ENCODE measurements at places on chromosomes 1 and 21.
A peak's percentile ranks its signal among the peaks of the same experiment; 100 is the strongest.

DNA sequence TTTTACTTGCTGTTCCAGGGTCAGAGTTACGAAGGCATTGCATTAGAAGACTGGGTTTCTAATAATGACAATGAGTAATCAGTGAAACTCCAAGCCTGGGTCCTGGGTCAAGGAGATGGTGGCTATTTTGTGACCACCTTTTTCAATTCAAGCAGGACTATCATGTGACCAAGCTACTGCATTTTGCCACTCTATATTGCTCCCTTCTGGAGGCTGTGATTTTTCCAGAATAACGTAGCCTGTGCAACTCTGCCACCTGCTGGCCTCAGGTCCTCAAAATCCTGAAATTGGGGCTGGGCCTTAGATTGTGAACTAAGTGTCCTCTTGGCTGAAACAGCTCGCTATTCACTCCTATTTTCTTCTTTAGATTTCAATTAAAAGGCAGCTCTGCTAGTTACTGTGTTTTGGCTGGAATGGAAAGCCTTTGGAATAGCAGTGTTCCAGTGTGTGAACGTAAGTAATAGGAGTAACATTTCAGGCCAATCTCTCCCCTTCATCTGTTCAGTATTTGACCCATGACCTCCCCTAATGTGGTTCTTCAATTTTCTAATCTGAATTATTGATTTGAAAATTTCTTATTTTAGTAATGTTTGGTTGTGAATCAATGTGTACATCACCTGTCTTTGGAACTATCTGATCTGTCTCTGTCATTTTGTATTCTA lies 52.9 kb upstream of the CD46 start:
- DNase-seq: no peak

DNA sequence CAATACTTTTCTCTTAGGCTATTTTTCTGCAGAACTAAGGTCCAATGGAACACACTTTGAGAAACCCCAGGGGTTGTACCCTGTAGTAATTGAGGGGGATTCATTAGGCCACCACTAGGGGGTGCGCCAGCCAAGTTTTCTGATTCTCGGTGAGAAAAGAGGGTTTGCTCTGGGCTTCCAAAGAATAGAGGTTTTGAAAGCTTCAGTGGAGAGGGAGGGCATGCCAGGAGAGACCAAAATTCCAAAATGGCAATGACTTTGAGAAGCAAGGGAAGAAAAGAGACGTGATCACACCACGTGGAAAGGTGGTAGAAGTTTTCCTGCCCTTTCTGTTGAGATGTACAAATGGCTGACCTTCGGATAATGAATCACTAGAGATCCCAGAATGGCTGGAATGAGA lies 323.3 kb downstream of the RPS6KC1 start:
- DNase-seq: peak; percentile 25

GRCh38 chr21:30349572-30349971 lies 1.2 kb upstream of the KRTAP23-1 start:
- DNase-seq: no peak

DNA sequence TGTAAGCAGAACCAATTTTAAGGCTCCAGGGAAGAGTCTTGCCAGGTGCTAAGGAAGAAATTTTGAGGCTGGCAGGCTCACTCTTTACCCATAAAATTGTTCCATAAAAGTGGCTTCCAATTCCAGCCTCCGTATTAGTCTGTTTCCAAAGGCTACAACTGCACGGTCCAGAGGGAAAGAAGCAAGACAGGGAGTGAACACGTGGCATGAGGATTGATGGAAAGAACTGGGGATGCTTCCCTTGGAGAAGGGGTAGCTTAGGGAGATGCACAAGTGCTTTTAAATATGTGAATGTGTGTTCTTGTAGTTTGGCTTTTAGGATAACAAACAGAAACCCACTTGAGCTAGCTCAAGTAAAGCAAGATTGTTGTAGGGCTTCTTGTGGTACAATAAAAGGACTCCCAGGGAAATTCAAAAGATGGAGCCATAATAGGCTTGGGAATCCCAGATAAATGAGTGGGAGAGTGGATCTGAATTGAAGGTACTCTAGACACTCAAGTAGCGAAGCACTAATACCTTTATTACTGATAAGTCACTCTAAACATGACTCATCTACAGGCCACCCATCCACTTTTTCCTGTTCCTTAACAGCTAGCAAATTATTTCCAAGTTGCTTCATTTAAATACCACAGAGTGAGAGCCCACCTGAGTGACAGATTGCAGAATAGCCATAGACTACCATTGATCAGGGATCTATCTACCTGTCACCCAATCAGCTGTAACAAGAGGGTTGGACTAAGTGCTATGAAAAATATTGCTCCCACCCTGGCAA lies 34.8 kb upstream of the NPL start:
- no peak for DNase-seq

DNA sequence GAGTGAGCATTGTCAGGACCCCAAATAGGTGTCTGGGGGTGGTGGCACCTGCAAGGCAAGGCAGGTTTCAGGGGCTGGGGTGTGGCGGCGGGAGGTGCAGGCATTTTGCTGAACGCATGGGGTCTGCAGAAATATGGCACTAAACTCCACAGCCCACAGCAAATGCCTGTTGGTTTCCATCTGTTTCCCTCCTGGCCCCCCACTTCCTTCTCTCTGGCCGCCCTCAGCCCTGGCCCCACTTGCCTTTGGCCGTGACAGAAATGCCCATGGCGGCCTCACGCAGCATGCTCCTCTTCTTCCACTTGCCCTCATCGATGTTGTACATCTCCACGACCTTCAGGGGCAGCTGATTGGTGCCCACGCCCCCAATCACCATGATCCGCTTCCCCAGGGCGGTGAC lies 13.7 kb downstream of the KLHDC8A start:
- DNase-seq: no peak

DNA sequence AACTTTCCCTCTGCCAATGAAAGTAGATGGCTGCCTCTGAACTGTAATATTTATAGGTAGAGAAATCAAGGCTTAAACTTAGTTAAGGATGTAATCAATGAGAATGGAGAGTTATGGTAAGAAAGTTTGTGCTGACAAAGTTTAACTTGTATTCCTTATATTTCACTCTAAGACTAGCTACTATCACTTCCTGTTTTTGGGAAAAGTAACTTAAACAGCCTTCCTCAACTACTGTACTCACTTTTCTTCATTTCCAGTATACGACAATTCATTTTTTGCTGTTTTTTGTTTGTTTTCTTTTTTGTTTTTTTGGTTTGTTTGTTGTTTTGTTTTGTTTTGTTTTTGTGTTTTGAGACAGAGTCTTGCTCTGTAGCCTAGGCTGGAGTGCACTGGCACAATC lies 3.7 kb downstream of the RGS18 start:
- no peak for DNase-seq

DNA sequence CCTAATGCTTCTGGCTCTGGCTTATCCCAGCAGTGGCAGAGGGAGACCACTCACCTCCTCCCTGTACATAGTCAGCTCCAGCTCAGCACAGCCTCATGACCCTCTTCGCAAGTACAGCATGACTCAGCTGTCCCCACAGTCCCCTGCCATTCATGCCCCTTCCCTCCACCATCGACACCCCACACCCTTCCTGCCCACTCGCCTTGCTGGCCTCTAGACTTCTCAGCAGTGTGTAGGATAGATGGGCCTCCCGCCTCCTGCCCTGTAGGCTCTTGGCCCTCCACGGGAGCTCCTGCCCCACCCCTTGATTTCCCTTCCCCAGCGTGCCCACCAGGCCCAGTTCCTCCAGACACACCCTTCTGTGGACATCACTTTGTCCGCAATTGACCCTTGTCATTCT lies 9.8 kb downstream of the NPR1 start:
- no peak for DNase-seq

DNA sequence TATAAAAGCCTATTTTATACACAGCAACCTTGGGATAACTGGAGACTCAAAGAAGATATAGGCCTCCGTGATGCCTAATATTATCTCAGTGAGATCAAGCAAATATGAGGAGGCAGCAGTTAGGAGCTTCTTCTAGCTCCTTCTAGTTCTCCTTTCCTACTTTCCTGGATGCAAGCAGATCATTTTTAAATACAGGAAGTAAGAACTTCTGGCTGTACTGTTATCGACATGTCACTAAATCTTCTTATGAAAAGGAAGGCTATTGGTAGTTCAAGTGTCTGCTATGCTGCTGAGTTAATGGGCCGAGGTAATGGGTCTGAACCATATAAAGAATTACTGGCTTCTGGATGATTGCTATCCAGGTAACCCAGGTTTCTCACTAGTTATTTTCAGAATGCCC lies 15.9 kb downstream of the HSPA13 start:
- no peak for DNase-seq

All from stimulated activated CD4-positive, alpha-beta T cell treated with anti-CD3 and anti-CD28 coated beads, Interleukin-1b, Interleukin-23, amount 100 ng/mL, for 4 hours (primary cell).